ENCODE measurements at places on chromosomes 6 and 20.

- no peak for DNase-seq
Measured at GRCh38 chr6:52537001-52537753, 39.7 kb downstream of the TRAM2 start.

- DNase-seq: no peak
Measured at GRCh38 chr6:28867086-28867409, 56.7 kb downstream of the TRIM27 start.

- DNase-seq: no peak
Measured at GRCh38 chr6:162478192-162478671, 249.3 kb downstream of the PRKN start.

GRCh38 chr20:63150391-63150898 is 65.5 kb downstream of the YTHDF1 start:
- no peak for DNase-seq

DNA sequence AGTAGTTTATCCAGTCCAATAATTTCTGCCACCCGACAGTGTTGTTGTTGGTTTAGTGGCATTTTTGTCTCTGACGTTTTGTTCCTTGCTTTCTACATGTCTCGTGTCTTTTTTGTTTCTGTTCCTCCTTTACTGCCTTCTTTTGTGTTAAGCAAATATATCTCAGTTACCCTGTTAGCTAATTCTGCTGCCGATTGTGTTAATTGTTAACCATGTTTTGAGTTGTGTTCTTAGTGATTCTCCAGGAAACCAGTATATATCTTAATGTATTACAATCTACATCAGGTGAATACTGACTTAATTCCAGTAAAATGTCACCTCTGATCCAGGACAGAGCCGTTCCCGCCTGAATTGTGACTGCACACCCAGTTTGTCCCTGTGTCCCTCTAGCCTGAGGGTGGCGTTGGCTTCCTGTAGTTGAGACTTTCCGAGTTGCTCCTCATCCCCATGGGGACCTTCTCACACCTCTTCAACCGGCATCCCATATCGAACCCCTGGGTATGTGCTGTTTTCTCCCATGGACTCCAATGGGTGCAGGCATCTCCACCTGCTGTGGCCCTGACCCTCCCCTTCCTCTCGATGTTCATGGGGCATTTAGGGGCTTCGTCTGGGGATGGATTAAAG is 35.8 kb upstream of the BHLHE23 start:
- DNase-seq: no peak

- no peak for DNase-seq
Measured at GRCh38 chr20:48287552-48288170, 502.4 kb upstream of the SULF2 start.

GRCh38 chr6:166675736-166676135 is 48.7 kb upstream of the RPS6KA2 start:
- no peak for DNase-seq

DNA sequence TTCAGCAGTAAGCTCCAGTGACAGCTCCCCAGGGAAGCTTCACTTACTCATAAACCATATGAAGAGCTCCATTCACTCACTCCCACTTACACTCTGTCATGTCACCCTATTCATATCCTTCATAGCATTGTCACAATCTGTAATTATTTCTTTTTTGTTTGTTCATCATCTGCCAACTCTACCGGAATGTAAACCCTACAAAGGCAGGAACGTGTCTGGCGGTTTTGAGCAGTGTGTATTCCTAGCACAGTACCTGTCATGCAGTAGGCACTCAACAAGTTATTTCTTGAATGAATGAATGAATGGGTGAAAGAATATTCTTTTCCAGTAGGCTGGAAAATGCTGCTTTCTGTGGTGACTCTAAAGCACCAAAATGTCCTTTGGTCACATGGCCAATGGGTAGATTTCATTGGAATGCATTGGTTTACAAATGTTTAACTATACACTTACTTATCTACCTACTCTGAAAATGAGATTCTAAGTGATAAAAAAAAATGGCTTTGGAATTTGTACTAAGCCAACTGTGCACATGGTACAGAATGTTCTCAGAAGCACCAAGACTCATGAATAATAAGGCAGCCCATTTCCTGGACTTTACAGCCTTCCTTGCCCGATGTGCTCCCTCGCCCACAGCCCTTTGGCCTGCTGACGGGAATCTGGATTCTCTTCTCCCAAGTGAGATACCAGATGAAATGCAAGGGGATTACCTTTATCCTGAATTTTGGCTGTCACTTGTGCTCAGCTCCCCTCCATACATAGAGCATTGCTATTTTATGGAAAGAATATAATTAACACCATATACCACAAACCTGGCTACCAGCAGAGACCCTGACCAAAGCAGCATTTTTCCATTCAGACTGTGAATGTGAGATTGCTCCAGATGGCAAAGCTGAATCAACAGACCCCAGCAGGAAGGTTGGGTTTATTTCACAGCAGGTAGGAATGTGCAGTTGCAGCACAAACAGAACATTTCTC is 273.3 kb downstream of the ALDH8A1 start:
- DNase-seq: no peak

- DNase-seq: no peak
Measured at GRCh38 chr6:72267470-72267869, 354.4 kb upstream of the KCNQ5 start.

GRCh38 chr20:33914919-33915318 is 78.8 kb upstream of the RALY start:
- DNase-seq: no peak

- peak; percentile 41 for DNase-seq
Measured at GRCh38 chr20:3312940-3313682, 74.1 kb upstream of the SLC4A11 start.

GRCh38 chr20:47256668-47257236 is 99.7 kb downstream of the ZMYND8 start:
- no peak for DNase-seq

DNA sequence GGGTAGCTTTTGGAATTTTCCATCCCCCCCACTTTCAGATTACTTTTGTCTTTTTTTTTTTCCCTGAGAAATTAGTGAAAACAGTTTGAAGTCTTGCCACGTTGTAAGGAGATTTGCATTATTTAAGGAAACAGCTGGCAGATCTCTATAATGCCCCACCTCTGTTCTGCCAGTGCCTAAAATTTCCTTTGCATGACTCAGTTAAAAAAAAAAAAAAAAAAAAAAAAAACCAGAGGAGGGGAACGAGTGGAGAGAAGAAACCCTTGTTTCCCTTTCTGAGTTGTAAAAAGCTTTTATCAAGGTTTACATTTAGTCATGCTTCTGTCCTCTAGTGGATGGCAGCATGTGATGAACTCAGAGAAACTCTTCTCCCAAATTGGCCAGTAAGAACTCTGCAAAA is 33.5 kb downstream of the CARMIL1 start:
- no peak for DNase-seq

DNA sequence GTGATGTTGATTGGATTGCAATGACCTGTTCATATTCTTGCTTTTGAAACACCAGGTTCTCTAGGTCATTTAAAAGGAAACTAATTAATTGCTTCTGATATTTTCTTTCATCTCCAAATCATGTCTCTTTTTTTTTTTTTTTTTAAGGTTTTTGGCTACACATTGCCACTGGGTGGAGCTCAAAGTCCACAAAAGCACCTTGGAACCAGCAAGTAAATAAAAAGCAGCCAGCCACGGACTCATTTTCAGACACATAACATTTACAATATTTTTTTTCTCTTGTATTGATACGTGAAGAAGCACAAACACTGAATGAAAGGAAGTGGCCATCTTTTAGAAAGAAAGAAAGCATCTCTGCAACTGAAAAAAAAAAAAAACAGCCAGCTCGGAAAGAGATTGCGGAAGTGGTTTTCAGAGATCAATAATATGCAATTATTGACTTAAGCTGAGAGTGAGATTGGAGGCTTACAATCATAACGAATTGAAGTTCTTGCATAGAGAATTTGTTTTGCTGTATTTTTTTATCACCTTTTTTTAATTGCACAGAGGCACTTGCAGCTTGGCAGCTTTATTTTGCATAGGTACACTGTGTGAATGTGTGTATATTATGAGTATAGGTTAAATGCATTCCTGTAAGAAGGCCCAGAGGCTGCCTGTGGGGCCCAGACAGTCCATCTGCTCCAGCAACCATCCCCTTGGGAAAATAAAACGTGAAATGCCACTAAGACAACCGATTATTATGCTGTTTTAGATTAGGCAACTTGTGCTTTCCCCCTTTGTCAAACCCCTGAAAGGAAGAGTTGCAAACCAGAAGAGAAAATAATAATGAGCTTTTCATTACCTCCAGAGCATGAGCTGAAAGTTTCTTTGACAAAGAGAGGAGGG is 28.2 kb downstream of the CGA start:
- DNase-seq: peak; percentile 21

- DNase-seq: no peak
Measured at GRCh38 chr20:25368526-25368925, 22.1 kb downstream of the ABHD12 start.

- DNase-seq: no peak
Measured at GRCh38 chr6:132797951-132798868, at the start of gene SLC18B1. Gene SLC18B1, minus strand, starts transcription at chr6:132798637. Its CDS starts 181 bp downstream, at chr6:132798456.

DNA sequence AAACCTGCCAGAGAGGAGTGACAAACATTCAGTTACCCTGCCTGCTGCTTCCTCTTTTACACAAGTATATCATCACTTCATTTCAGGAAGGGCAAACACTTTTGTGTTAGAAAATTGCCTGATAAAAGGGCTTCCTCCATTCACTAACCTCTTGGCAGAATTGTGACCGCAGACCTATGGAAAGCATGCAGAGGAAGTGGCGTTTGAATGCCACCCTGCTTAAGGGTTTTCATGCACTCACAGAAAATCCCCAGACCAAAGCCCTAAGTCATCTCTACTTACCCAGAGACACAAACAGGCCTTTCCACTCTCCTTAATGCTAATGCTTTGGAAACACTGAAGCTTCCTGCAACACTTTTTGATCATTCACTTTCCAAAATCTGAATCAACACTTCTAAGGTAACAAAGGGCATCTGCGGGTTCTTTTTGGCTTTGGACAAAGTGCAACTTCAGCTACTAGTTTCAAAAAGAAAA is 22.1 kb upstream of the RALGAPA2 start:
- DNase-seq: no peak

DNA sequence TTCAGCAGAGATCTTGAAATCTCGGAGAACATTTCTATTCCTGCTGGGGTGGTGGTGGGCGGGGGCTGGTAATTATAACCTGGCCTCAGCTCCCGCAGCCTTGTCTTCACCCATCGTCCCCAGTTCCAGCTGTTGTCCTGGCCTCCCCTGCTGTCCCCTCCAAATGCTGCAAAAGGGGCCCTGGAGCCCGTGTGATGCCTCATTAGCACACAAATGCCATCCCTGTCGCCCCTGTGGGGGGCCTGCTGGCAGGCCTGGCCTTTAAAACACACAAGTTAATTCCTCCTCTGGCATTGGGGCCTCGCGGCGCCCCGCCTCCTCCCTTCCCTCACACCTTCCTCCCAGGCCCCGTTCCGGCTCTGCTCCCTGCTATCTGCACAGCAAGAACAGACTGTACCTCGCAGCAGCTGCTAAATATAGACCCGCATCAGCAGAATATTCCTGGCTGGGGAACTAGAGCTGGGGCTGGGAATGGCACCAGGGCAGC is 85.7 kb downstream of the CDH22 start:
- DNase-seq: no peak

DNA sequence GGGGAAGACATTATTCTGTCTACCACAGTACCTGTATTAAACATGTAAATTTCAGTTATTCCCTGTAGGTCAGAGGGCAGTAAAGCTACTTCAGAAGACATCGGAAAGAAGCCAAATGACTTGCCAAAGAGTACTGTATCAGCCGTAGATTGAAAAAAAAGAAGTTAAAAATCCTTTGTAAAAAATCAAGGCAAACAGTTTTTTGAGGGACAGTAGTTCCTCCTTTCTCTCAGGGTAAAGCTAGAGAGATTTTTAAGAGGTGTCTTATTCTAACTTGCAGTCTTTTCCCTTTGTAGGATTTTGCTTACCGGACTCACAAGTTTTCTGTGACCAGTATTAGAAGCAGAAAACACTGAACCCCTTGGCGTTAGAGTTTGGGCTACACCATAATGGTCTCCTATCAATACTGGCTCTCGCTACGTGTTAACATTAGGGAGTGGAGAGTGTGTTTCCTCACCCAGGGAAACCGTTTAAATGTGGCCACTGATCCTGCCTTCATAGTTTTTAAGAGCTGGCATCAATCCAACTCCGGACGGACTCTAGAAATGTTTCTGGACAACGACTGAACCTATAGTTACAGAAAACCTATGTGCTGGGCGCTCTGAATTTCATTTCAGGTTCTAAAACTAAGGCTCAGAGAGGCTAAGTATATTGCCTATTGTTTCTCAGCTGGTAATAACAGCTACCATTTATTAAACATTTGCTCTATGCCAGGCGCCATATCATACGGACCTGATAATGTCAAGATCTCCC is 1.3 kb upstream of the ASXL1 start:
- no peak for DNase-seq

GRCh38 chr6:83928286-83928685 is 68.8 kb downstream of the CYB5R4 start:
- DNase-seq: no peak

GRCh38 chr6:136440203-136440602 is 110.0 kb downstream of the MAP7 start:
- DNase-seq: no peak

- no peak for DNase-seq
Measured at GRCh38 chr20:24598996-24599395, 129.6 kb downstream of the SYNDIG1 start.

DNA sequence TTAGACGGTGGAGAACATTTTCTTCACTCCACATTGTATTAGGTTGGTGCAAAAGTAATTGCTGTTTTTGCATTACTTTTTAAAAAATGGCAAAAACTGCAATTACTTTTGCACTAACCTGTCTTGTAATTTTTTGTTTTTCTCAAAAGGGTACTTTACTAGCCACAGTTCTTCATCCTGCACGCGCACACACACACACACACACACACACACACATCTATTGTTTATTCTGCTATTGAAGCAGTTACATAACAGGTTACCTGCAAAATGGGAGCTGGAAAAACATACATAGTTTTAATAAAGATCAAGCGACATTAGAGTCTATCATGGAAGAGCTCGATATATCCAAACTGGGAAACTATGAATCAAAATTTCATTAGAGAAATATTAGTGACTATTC is 235.2 kb downstream of the SIM1 start:
- DNase-seq: no peak

DNA sequence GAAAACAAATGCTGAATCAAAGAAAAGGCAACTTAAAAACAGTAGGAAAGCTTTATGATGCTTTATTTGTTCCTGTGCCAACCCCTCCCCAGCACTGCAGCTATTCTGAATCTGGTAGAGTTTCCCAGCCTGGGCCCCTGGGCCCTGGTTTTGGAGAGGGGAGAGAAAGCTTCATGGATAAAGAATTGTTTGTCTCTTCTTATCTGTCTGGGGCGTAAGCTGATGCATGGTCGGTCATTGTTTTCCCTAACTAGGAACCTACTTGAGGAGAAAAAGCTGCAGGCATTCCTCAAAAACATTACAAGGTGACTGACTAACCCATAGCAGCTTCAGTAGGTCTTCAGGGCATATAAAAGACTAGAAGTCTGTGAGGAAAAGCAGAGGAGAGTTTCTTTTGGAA is 758.1 kb upstream of the EPHA7 start:
- DNase-seq: no peak

GRCh38 chr6:143062551-143062950 is 1.9 kb downstream of the AIG1 start:
- DNase-seq: no peak

GRCh38 chr6:99014061-99014460 is 66.3 kb upstream of the FBXL4 start:
- peak; percentile 5 for DNase-seq

Data from AG04449 (cell line).